ENCODE measurements at places on chromosomes 7 and 10.

DNA sequence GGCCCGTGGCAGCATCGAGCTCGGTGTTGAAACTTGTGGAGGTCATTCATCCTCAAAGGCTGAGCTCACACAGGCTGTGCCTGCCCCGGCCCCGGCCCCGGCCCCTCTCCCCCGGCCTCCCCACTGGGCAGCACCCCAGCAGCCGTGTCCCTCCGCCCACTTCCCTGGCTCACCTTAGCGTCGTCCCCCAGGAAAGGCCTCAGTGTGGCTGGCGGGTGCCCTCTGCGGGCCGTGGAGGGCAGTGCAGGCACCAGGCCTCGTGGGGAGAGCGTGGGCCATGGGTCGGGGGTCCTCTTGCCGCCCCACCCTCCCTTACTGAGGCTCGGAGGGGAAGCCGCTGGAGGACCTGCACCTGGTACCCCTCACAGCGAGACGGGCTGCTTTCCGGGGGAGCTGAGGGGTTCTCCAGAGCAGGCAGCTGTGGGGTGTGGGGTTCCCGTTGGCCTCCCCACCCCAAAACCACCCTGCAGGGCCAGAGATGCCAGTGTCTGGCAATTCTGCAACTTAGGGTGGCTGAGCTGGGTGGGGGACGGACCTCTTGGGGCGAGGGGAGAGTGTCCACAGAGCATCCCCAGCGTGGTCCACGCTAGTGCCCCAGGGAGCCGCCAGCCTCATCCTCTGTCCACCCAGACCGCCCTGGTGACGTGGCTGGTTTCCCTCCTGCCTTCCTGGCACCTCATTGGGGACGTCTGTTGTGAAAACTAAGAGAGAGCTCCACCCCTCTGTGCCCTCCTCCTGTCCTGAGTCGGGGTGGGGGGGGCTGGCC, 44.2 kb upstream of the DPYSL4 start:
- no peak for DNase-seq

DNA sequence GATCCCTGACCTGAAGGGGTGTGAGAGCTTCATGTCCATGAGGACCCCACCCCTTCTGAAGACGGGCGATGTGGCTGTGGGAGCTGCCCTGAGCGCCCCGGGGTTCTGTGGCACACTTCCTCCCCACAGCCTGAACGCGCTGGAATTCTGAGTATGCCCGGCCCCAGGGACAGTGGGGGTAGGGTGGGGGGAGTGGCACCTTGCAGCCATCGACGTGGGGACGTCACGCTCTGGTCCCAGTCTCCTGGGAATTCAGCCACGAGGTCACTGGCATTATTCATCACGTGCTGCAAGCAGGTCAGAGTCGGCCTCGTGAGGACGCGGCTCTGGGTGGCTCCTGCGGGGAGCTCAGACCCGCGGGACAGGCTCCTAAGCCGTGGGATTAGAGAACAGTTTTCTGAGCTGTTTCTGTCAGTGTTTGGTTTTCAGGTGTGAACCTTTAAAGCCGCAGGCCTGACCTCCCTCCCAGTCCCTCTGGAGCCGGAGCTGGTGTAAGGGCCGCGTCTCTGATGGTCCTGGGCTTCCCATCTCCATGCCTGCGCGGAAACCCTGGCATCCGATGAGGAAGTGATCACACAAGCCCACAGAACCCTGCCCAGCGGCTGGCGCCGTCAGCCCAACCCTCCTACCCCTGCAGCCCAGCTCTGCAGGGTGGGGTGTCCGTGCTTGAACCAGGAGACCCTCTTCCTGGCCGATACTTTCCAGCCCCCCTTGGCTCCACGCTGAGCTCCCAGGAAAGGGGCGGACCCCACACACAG, 16.1 kb downstream of the GPR146 start:
- no peak for DNase-seq

GRCh38 chr7:34096777-34097176, 191.4 kb downstream of the BMPER start:
- no peak for DNase-seq

GRCh38 chr7:4830176-4830575, 31.7 kb downstream of the PAPOLB start:
- peak; percentile 64 for DNase-seq

DNA sequence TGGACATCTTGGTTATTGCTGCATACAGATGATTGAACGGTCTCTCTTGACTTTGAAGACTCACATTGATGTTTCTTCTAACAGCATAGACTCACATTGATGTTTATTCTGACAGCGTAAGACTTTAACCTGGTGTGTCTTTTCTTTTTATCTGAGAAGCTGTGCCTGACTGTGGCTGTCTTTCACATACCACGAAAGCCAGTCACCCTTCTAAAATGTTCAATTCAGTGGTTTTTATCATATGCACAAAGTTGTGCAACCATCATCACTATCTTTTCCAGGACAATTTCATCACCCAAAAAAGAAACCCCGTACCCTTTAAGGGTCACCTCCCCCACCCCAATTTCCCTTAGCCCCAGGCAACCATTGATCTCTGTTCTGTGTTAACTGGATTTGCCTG, 24.7 kb downstream of the CELF2 start:
- DNase-seq, result no peak

DNA sequence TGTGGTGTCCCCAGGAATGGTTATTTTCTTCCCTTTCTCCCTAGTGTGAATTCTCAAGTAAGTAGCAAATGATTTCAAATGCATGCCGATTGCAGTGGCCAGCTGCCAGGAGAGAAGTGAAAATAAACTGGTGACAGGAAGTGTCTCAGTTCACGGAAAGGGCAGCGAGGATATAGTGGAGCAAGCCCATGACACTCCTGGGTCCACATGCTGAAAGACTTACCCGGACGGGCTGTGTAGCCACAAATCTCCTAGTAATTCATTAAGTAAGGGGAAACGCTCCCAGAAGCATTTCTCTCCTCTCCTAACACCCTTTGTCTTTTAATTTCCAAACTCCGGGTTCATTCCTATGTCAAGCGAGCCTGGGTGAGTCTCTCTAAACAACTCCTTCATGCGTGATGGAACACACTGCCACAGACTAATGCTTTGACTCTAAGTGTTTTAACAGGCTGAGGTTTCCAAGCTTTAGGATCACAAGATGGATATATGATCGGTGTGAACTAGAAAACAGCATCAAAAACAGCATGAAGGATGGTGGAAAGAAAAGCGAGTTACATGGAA, 125.6 kb downstream of the CYP26A1 start:
- DNase-seq, result no peak

DNA sequence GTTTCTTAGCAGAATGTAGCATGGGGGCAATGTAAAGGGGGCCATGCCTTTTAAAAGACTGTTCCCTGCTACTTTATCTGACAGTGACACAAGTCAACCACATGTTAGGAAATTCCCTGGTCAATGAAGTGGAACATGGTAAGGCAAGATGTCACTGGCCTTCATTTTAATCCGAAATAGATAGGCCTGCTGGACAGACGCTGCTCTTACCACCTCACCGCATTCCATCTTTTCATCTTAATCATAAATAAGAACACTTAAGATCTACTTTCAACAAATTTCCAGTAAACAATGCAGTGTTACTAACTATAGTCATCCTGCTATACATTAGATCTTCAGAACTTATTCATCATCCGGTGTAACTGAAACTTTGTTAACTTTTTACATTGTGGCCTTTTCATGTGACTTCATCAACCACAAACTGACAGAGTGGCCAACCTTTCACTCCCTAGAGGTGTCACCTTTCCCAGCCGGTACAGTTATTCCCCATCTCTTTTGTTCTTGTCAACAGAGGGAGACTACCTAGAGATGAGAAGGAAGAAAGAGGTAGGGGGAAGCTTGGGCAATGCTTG, 15.6 kb downstream of the ASB4 start:
- DNase-seq, result no peak
